ENCODE measurements at places on chromosomes 16 and 17.

GRCh38 chr17:59863616-59864015, 29.1 kb downstream of the TUBD1 start:
- DNase-seq = no peak

- no peak for DNase-seq
Measured at GRCh38 chr17:73743518-73744201, 99.4 kb upstream of the SDK2 start.

- no peak for DNase-seq
Measured at GRCh38 chr16:81071805-81072204, 5.2 kb downstream of the C16orf46 start.

DNA sequence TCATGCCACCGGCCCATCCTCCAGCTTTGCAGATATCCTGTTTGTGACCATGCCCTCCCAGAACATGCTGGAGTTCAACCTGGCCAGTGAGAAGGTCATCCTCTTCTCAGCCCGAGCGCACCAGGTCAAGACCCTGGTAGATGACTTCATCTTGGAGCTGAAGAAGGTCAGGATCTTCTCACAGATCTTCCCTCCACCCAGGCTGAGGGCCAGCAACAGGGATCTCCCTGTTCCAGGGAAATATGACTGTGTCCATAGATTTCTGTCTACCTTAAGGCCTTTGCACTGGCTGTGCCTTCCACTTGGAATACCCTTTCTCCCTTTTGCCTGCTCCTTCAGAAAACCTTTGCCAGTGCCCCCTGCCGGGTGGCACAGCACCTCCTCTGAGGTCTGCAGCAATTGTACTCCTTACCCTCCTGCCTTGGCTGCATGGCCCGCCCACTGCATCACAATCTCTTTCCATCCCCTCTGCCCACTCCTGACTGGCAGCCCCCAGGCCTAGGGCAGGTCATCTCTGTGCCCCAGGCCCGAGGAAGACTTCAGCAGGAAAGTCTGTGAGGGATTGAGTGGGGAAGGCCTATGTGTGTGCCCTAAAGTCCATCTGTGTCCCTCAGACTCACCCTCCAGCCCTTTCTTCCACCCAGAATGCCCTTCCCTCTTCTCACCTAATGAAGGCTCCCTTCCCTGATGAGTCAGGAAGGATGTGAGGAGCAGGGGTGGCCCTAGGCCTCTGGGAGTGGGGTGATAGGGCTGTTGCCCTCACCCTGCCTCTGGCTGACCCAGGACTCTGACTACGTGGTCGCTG, 27.3 kb upstream of the ALKBH5 start:
- DNase-seq = no peak

GRCh38 chr16:63385714-63386432, 1349.6 kb upstream of the CDH8 start:
- DNase-seq = no peak

GRCh38 chr17:19546289-19547065, 12.8 kb downstream of the SLC47A1 start:
- no peak for DNase-seq

All from stimulated activated CD8-positive, alpha-beta memory T cell treated with anti-CD3 and anti-CD28 coated beads, Interleukin-4, amount 100 ng/mL, for 24 hours (primary cell).